ENCODE measurements at places on chromosomes 5 and 9. TPM values are rescaled to one million over a fixed set of nuclear protein-coding genes. Genes with fewer than 3 reads are reported as not detected.

ACTBL2 gene
- total RNA-seq = not detected

DNA sequence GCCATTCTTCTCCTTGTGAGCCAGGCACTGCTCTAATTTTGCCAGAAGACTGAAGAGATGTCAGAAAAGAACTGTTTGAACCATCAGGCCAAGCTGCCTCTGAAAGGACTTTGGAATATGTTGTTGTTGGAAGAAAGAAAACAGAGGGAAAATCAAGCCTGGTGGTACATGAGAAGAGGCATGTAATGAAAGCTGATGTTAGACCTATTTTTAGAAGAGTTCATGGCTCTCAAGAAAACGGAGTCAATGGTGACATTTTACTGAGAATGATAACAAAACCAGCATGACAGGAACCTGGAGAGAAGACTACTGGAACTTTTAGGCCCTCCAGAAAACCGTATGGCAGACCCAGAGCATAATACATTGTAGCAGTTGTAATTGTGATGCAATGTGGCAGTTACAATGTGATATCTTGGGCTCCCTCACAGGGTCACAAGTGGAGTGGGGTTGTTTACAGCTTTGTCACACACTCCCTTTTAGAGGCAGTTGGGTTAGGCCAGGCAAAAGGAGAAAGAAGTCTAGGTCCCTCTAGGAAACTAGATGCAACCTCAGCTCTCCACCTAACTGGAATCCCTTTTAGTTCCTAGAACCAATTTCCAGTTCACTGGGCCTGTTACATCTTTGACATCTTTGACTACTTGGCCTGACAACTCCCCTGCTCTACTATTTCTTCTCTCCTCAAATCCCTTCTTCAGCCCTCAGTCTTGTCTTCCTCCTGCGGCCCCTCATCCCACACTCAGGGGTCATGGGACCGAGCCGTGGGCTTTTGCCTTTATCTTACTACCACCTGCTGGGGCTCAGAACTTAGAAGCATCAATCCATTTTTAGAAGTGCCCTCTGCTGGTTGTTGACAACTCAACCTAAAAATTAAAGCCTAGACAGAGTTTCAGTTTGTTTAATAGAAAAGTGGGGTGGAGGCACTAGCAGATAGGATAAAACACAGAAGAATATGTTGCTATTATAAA, 61.2 kb upstream of the JAK2 start:
- no peak for DNase-seq

GRCh38 chr5:37437711-37438110, 58.6 kb downstream of the WDR70 start:
- DNase-seq = no peak

GABBR2 gene
- 45.3 TPM for total RNA-seq

GRCh38 chr5:82275216-82275664, 2.9 kb downstream of the RPS23 start:
- DNase-seq = no peak

GRCh38 chr5:67773411-67774266, 441.9 kb upstream of the PIK3R1 start:
- DNase-seq = no peak

- no peak for DNase-seq
These were observed 33.3 kb downstream of the FBXO10 start for GRCh38 chr9:37542895-37543294.

NTRK2 gene
- total RNA-seq = 159 TPM

- DNase-seq = no peak
These were observed 1.3 kb downstream of the CCT5 start for GRCh38 chr5:10251405-10251804.

DNA sequence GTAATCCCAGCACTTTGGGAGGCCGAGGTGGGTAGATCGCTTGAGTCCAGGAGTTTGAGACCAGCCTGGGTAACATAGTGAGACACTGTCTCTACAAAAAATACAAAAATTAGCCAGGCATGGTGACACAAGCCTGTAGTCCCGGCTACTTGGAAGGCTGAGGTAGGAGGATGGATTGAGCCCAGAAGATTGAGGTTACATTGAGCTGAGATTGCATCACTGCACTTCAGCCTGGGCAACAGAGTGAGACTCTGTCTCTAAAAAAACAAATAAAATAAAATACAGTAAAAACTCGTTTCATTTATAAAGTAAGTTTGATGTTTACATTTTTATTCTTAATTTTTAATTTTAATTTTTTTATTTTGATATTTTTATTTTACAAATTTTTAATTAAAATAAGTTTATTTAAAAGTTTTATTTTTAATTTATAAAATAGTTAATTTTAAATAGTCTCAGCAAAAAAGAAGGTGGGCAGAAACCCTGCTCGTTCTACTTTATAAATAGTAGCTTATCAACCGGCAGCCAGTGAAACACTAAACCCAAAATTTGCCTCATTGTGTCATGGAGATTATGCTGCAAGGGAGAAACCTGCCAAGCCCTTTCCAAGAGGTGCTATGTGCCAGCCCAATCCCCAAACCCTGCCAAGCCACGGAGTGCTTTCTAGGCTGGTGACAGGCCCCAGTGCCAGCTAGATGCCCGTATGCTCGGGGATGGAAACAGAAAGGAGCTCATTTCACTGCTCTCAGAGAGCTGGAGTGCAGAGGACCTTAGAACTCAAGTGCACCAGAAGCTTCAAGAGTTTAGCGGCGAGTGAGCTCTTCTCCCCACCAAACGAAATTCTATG, 38.9 kb downstream of the SERINC5 start:
- peak; percentile 92 for DNase-seq

EIF4E1B gene
- total RNA-seq = 0.27 TPM
